Fibroblast of skin of back (primary cell): ENCODE measurements at places on chromosomes 2 and 18.
A peak's percentile ranks its signal among the peaks of the same experiment; 100 is the strongest.

GRCh38 chr2:236164925-236165841 is 3.0 kb downstream of the GBX2 start:
- DNase-seq: no peak

GRCh38 chr2:141440072-141440635 is 690.7 kb downstream of the LRP1B start:
- DNase-seq: no peak

- no peak for DNase-seq
Observed at GRCh38 chr18:42271647-42272414, 316.8 kb downstream of the PIK3C3 start.

DNA sequence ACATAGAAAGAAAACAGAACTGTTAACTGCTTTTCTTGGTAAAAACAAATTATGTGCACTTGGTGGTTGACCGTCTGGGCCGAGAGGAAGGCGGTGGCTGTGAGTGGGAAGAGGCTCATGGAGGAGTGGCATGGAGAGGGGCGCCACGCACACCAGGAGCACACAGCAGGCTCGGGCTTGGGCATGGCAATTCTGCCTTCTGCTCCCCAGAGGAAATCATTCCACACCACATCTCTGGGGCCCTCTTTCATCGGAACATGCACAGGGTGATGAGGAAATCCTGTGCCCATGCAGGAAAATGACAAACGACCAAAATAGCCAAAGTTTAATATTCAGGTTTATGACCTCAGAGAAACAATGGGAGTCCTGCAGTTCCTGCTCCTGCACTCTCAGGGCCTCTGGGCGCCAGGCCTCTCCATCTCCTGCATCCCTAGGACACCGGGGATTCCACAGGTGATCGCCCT is 26.4 kb downstream of the WDFY1 start:
- no peak for DNase-seq

DNA sequence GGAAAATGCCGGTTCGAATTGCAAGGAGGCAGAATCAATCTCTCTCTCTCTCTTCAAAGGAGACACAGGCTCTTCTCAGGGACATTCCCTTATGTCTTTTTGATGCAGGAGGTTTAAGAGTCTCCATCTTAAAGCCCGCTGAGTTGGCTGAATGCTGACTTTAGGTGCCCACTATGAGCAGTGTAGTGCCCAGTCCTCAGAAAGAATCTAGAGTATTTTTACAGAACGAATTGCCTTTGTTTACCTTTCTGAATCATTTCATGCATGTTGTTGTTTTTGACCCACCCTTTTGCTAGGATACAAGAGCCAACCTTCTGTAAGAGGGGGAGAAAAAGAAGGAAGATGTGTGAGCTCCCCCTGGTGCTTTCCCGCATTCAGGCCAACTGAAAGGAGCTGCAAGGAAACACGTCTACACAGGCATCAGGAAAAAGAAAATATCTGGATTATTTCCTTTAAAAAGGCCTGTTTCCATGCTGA is 193.5 kb upstream of the TCF4 start:
- peak; percentile 83 for DNase-seq

- no peak for DNase-seq
Observed at GRCh38 chr2:73176205-73176880, 26.0 kb upstream of the NOTO start.

- DNase-seq: peak; percentile 79
Observed at GRCh38 chr2:65349863-65350262, 82.5 kb downstream of the SPRED2 start.

- no peak for DNase-seq
Observed at GRCh38 chr18:13892098-13892497, 23.2 kb downstream of the MC2R start.
